ENCODE measurements at places on chromosomes 3 and 15.
A peak's percentile ranks its signal among the peaks of the same experiment; 100 is the strongest.

DNA sequence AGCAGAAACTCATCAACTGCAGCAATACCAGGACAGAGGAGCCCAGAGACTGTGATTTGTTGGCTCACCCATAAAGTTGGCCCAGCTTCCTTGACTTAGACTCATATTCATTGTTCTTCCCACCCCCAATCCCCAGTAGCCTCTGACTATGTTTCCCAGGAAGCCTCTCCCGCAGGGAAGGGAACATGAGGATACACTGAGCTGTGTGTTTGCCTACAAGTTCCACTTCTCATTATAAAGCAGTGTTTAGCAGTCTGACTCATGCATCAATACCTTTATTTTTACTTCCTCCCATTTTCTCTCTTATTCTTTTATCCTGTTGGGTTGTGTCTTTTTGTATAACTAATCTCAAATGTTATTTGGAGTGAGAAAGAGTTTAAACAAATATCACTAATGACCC lies 111.6 kb upstream of the PHLDB2 start:
- no peak for DNase-seq

DNA sequence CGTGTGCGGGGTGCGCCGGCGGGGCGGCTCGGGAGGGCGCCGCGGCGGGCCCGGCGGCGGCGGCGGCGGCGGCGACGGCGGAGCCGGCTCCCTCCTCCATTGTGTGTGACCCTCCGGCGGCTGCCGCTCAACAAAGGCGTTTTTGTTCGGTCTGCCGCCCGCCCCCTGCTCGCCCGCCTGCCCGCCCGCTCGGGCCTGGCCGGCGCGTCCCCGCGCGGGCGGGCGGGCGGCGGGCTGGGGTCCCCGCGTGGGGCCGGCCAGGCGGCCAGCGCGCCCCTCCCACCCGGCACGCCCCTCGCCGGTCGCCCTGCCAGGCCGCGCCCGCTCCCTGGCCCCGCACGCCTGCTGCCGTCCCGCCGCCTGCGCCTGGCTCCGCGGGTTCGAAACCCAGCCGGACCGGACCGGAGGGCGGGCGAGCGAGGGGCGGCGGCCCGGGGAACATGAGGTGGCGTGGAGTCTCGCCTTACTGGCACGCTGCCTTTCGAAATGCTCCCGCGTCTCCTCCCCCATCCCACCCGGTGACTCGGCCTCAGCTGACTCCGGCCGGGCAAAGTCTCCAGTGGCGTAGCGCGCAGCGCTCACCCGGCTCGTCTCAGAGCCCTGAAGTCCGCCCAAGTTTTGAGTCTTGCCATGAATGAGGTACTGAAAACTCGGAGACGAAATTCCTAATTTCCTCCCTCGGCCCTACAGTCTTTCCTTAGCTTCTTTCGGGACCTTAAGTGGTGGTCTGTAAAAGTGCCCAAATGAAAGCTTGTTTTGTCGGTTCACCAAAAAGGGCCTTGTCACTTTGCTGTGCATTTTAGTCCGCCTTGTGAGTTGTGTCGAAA lies 588 bp downstream of the MAPK6 start:
- DNase-seq = peak; percentile 82

GRCh38 chr3:42159706-42160472 lies 68.7 kb downstream of the TRAK1 start:
- DNase-seq = no peak

GRCh38 chr3:197003461-197004385 lies 25.9 kb downstream of the MELTF start:
- DNase-seq = no peak

DNA sequence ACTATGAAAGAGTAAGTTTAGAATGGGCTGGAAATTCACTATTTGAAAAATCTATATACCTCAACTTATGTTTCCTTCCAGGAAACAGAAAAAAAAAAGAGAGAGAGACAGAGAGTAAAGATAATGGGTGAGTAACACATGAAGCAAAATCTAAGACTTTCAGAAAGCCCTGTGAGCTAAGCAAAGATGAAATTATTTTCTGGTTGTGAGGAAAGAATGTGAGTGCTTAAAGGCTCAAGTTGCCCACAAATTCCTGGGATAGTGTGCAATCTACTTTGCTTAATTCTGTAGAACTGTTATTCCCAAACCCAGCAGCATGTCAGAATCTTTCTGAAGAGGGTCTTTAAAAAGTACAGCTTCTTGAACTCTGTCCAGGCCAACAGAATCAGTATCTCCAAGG lies 337.7 kb upstream of the AGTR1 start:
- peak; percentile 78 for DNase-seq

DNA sequence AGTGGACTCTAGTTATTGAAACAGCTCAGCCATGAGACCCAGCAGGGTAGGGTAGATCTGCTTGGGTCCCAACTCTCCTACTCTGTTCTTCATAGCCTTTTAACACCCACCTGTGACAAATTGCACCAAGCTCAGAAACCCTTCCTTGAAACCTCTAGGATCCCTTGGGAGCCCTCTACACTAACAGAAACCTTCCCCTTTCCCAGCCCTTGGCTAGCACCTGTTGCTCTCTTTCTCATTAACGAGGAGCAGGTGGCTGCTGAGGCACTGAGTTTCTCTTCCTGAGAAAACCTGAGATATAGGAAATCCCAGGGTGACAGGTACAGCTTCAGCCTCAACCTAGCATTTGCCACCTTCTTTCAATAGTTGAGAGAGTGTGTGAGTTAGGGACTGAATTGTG lies 88.3 kb upstream of the CLSTN2 start:
- no peak for DNase-seq
